ENCODE measurements at places on chromosomes 3 and 15. TPM values are rescaled to one million over a fixed set of nuclear protein-coding genes. Genes with fewer than 3 reads are reported as not detected.

ROPN1 gene
- not detected for total RNA-seq

HTR3E gene
- total RNA-seq: not detected

UROC1 gene
- total RNA-seq: not detected

SCN11A gene
- 0.07 TPM for total RNA-seq

LAMB2 gene
- total RNA-seq: 2.1 TPM

IL17RD gene
- total RNA-seq: not detected

NR2E3 gene
- total RNA-seq: not detected

SLC15A2 gene
- 3.8 TPM for total RNA-seq

APOD gene
- 0.56 TPM for total RNA-seq

RPL39L gene
- 1.1 TPM for total RNA-seq

RNU5B-1 gene
- total RNA-seq: not detected

KNG1 gene
- total RNA-seq: not detected

PARP3 gene
- total RNA-seq: 11.2 TPM

JMJD7 gene
- 36.4 TPM for total RNA-seq

GABRB3 gene
- not detected for total RNA-seq

ZIC4 gene
- not detected for total RNA-seq

CD96 gene
- 219 TPM for total RNA-seq

PPP2R3A gene
- total RNA-seq: 0.89 TPM

LRTM1 gene
- not detected for total RNA-seq

CDC25A gene
- not detected for total RNA-seq

TMEM40 gene
- total RNA-seq: 1.1 TPM

MUSTN1 gene
- total RNA-seq: 10.0 TPM

GOLGA8J gene
- total RNA-seq: not detected

GOLGA6B gene
- total RNA-seq: 0.27 TPM
